Esophagus squamous epithelium (tissue), 5 donors: ENCODE measurements at places on chromosomes 3 and 15.

GRCh38 chr15:74451322-74451721 is 9.6 kb downstream of the UBL7 start:
- H3K36me3 ChIP-seq = peaks cover 18% of the 10 kb centered on the region
- no peaks in the 10 kb centered on the region for H3K27me3 ChIP-seq

DNA sequence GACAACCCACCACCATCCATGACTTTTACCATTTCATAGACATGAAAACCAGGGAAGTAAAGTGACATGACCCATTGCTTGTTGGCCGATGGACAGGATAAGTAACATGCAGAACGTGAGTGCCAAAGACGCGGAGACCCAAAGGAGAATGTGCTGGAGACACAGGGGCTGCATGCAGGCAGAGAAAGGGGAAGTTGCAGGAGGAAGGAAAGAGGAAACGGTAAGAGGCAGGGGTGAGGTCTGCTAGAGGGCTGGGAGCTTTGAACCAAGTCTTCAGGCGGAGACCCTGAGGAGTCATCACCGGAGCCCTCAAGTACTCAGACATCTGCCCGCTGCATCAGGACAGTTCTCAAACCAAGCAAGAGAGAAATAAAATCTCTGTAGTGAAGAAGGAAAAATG is 34.9 kb downstream of the MAGEF1 start:
- no peak overlapping the region for H3K4me3 ChIP-seq
- H3K27me3 ChIP-seq = no peaks in the 10 kb centered on the region
- H3K36me3 ChIP-seq = no peaks in the 10 kb centered on the region
- no peaks in the 10 kb centered on the region for H3K4me1 ChIP-seq
- H3K27ac ChIP-seq = no peak overlapping the region

GRCh38 chr3:182597621-182598041 is 195.7 kb upstream of the ATP11B start:
- no peaks in the 10 kb centered on the region for H3K27me3 ChIP-seq
- H3K36me3 ChIP-seq = no peaks in the 10 kb centered on the region
- H3K4me3 ChIP-seq = no peak overlapping the region
- no peak for DNase-seq
- H3K4me1 ChIP-seq = peaks cover 28% of the 10 kb centered on the region

- H3K4me3 ChIP-seq = no peak overlapping the region
- peaks cover 16% of the 10 kb centered on the region for H3K4me1 ChIP-seq
- DNase-seq = no peak
- no peaks in the 10 kb centered on the region for H3K27me3 ChIP-seq
Measured at GRCh38 chr3:143895805-143896204, 47.5 kb upstream of the SLC9A9 start.

DNA sequence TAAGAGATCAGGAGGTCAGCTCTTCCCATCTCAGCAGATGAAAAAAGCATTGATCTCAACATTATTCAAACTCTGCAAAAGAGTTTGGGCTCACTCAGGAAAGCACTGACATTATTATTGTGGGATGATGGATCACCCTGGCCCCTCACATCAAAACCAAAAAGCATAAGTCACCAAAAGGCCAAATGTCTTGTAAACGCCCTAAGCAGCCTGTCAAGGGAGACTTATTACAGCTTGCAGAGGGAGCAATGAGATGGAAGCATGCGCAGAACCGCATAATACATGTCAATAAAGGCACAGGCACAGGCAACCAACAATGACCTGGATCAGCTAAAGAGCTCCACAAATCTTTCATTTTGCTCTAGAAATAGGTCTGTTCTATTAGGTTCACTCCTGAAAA is 4.6 kb downstream of the FSIP1 start:
- no peaks in the 10 kb centered on the region for H3K36me3 ChIP-seq
- H3K27ac ChIP-seq = no peak overlapping the region
- no peak overlapping the region for H3K4me3 ChIP-seq
- no peaks in the 10 kb centered on the region for H3K27me3 ChIP-seq
- no peaks in the 10 kb centered on the region for H3K4me1 ChIP-seq

DNA sequence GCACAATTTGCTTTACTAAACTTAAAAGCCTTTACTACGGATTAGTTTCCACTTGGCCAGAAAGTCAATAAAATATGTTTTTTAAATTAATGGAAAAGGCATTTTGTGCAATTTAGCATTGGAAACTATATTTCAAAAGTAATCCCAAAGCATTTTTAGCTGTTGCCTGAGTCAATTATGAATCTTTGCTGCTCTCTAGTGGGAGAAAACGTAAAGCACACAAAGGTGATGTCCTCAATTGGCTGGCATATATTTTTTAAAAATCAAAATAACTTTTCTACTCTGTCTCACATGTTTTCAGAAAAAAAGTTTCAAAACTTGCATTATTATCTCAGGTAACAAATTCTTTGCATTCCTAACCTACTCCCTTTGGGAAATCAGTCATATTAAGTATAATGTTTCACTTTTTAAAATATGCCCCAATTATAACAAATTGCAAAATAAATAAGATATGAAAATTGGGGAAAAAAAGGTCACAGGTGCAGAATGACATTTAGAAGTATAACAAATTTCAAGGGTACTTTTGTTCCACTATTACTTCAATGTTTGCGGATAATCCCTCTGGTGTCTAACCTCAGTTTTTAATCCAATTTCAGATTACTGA is 47.2 kb upstream of the TEX55 start:
- H3K4me1 ChIP-seq = no peaks in the 10 kb centered on the region
- H3K36me3 ChIP-seq = no peaks in the 10 kb centered on the region
- no peak for DNase-seq
- H3K27ac ChIP-seq = no peak overlapping the region

DNA sequence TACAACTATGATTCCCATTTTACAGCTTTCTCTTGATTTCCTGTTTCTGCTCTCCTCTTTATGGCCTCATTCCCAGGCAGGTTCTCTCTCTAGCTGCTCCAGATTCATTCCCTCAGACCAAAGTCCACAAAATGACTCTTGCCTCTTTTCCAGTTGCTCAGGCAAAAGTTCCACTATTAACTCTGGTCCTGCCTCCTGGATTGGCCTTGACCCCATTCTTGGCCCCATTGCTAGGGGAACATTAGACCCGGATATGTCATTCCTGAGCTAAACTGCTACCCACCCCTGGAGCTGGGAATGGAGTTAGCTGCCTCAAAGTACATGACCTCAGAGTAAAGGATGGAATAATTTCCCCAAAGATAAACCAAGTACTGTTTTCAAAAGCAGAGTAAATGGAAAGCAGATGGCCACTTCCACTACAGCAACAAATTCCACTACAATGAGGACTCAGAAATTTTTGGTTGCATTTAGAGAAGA is 73.0 kb upstream of the GAP43 start:
- no peak overlapping the region for H3K4me3 ChIP-seq
- DNase-seq = no peak
- no peak overlapping the region for H3K27ac ChIP-seq

GRCh38 chr3:38141952-38142273 is 3.5 kb downstream of the MYD88 start:
- DNase-seq = no peak
- no peaks in the 10 kb centered on the region for H3K36me3 ChIP-seq
- H3K4me3 ChIP-seq = no peak overlapping the region
- no peaks in the 10 kb centered on the region for H3K27me3 ChIP-seq

DNA sequence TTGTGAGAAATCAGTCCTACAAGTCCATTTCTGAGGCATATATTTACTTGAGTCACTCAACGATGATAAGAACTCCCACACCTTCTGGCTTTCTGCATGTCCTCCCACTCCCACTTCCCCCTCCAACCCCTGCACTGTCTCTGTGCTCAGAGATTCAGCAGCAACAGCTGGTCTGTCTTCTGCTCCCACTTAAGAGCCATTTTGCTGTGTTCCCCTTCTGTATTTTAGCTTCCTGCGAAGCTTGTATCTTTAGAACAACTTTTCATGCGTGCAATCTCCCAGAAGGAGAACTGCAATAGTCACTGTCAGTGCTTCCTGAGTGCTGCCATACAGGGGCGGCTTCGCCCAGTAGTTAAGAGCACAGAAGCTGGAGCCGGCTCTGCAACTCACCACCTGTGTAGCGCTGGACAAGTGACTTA is 90.0 kb upstream of the SPATA12 start:
- H3K36me3 ChIP-seq = no peaks in the 10 kb centered on the region
- no peak overlapping the region for H3K27ac ChIP-seq
- no peak overlapping the region for H3K4me3 ChIP-seq
- no peaks in the 10 kb centered on the region for H3K27me3 ChIP-seq

GRCh38 chr3:107868449-107868848 is 222.4 kb downstream of the CD47 start:
- H3K27me3 ChIP-seq = no peaks in the 10 kb centered on the region
- H3K4me3 ChIP-seq = no peak overlapping the region
- H3K36me3 ChIP-seq = no peaks in the 10 kb centered on the region
- no peaks in the 10 kb centered on the region for H3K4me1 ChIP-seq

GRCh38 chr3:70242297-70242882 is 70.0 kb downstream of the MDFIC2 start:
- H3K4me3 ChIP-seq = no peak overlapping the region
- H3K27me3 ChIP-seq = no peaks in the 10 kb centered on the region
- no peak overlapping the region for H3K27ac ChIP-seq
- H3K4me1 ChIP-seq = no peaks in the 10 kb centered on the region
- no peaks in the 10 kb centered on the region for H3K36me3 ChIP-seq
- DNase-seq = no peak

DNA sequence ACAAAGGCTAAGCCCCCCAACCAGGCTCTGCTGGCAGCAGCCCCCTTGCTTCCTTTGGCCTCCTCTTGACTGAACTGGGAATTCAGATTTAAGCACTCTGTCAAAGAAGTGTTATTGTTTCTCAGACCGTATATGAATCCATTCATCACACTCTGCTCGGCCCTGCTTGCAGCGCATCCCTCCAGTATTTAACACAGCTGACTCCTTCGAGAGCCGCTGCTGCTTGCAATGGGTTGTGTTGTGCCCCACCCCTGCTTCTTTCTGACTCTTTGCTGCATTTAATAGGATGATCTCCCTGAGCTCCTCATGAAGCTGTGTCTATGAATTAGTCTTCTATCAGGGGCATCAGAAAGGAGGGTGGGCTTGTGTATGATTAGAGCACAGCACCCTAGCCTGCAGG is 31.2 kb downstream of the C3orf20 start:
- H3K36me3 ChIP-seq = no peaks in the 10 kb centered on the region
- H3K4me3 ChIP-seq = no peak overlapping the region
- H3K27ac ChIP-seq = no peak overlapping the region

- H3K27ac ChIP-seq = no peak overlapping the region
- H3K27me3 ChIP-seq = no peaks in the 10 kb centered on the region
Measured at GRCh38 chr15:73293773-73294172, 75.0 kb downstream of the HCN4 start.

- no peak for DNase-seq
- no peaks in the 10 kb centered on the region for H3K27me3 ChIP-seq
- H3K27ac ChIP-seq = no peak overlapping the region
- H3K36me3 ChIP-seq = peaks cover 13% of the 10 kb centered on the region
- H3K4me3 ChIP-seq = no peak overlapping the region
- H3K4me1 ChIP-seq = peaks cover 9% of the 10 kb centered on the region
Measured at GRCh38 chr3:133762539-133762938, 16.3 kb downstream of the TF start.

DNA sequence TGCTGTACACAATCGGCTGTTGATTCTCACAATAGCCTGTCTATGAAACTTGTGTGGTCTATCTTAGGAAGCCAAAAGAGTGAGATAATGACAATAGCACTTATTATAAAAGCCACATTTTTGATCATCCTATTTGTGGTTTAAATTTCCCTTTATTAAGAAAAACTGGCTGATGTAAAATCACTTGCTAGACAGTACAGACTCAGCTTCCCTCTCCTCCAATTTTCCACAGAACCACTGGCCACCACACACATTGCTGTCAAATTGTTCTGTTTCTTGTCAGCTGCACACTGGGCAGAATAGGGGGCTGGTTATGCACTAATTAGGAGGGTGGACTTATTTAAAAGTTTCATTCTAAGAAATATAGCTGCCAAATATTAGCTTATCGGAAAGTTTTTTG is 425.9 kb downstream of the EPHA3 start:
- no peak overlapping the region for H3K27ac ChIP-seq
- H3K4me3 ChIP-seq = no peak overlapping the region
- no peak for DNase-seq
- no peaks in the 10 kb centered on the region for H3K27me3 ChIP-seq
- no peaks in the 10 kb centered on the region for H3K36me3 ChIP-seq

- H3K4me3 ChIP-seq = no peak overlapping the region
- no peak for DNase-seq
- no peaks in the 10 kb centered on the region for H3K4me1 ChIP-seq
- H3K27ac ChIP-seq = no peak overlapping the region
- H3K36me3 ChIP-seq = peaks cover 100% of the 10 kb centered on the region
- H3K27me3 ChIP-seq = no peaks in the 10 kb centered on the region
Measured at GRCh38 chr3:189883113-189883753, 237.5 kb downstream of the P3H2 start.

DNA sequence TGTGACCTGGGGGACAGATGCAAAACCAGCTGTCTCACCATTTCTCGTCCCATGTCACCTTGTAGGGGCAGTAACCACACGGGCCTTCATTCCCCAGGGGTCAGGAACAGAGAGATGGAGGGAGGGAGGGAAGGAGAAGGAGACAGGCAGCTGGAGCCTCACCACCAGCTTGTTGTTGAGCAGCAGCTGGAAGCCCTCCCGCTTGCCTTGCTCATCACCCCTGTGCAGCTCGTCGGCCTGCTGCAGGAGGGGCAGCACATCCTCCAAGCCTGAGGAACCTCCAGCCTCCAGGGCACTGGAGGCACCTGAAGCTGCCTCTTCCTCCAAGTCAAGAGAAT is 10.3 kb downstream of the RMDN3 start:
- H3K4me1 ChIP-seq = no peaks in the 10 kb centered on the region
- no peaks in the 10 kb centered on the region for H3K27me3 ChIP-seq
- H3K36me3 ChIP-seq = peaks cover 19% of the 10 kb centered on the region

DNA sequence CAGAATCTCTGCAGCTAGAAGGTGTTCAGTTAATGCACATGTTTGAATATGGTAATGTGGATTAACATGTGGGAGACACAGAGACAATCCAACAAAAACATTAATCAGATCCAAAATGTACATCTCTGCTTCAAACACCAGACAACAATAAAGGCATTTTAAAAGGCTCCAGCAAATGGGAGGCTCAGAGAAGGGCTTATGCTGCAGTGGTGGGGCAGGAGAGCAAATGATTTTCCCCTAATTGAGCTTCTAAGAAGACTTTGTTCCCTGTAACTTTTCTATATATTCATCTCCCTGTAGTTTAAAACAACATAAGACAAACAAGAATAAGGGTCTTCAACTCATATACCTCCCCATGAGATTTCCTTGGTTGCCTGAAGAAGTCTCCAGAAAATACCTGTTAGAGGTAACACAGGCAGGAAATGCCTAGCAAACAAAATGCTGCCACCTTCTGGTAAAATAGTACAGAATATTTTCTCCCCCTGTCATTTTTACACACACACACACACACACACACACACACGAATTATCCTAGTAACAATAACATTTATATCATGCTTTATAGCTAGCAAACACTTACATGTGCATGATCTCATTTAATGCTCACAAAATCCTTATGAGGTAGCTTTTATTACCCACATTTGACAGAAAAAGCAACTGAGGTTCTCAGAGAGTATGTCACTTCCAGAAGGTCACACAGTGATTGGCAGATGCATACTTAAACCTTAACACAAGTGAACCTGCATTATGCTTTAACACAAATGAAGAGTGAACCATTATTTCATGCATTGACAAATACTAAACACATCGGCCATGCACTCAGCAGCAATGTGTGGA is 123.4 kb upstream of the MB21D2 start:
- DNase-seq = no peak
- H3K27me3 ChIP-seq = no peaks in the 10 kb centered on the region
- no peak overlapping the region for H3K27ac ChIP-seq
- H3K36me3 ChIP-seq = no peaks in the 10 kb centered on the region
